ENCODE measurements at places on chromosomes 5 and 9.

GRCh38 chr5:147510885-147511284, 1.0 kb upstream of the DPYSL3 start:
- no peak for DNase-seq

GRCh38 chr9:3012842-3013241, 168.9 kb upstream of the PUM3 start:
- DNase-seq: no peak

DNA sequence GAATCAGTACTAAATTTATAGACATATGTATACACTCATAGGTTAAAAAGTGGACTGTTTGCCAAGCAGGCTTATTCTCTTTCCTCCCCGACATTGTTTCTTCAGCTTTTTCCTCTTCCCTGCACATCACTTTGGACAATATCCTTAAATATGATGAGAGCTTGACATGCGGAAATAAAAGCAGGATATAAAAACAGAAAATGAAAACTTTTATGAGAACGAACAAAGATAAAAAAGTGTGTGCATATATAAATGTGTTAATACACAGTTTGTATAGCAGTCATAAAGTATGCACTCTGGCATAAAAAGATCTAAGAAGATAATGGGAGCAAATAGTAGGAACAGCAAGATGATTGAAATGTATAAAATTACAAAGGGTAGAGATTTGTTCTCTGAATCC, 86.4 kb upstream of the IFNE start:
- no peak for DNase-seq

DNA sequence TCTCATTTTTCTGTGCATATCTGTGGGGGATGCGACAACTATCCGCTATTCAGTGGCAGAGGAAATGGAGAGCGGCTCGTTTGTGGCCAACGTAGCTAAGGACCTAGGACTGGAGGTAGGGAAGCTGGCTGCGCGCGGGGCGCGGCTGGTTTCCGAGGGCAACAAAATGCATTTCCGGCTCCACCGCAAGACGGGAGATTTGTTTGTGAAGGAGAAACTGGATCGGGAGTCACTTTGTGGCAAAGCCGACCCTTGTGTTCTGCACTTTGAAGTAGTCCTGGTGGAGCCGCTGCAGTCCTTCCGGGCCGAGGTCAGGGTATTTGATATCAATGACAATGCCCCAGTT, 320 bp downstream of the PCDHB1 start:
- no peak for DNase-seq

DNA sequence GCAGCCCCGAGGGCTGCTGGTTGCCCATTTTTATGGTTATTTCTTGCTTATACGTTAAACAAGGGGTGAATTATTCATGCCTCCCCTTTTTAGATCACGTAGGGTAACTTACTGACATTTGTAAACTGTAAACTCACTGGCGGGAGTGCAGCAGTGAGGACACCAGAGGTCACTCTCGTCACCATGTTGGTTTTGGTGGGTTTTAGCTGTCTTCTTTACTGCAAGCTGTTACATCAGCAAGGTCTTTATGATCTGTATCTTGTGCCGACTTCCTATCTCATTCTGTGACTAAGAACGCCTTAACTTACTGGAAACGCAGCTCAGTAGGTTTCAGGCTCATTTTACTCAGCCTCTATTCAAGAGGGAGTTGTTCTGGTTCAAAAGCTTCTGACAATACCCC, 155.0 kb upstream of the PRDM9 start:
- DNase-seq: no peak

Measured in fibroblast of skin of left quadriceps (primary cell).